Stimulated activated CD4-positive, alpha-beta T cell treated with anti-CD3 and anti-CD28 coated beads, Interleukin-1b, Interleukin-23, amount 100 ng/mL, for 24 hours (primary cell): ENCODE measurements at places on chromosomes 1 and 21.

- DNase-seq = no peak
These were observed 72.1 kb upstream of the SIM2 start for GRCh38 chr21:36626791-36627190.

- no peak for DNase-seq
These were observed 56.7 kb downstream of the ARHGAP29 start for GRCh38 chr1:94180650-94181049.

- no peak for DNase-seq
These were observed 64.7 kb downstream of the SGIP1 start for GRCh38 chr1:66598670-66599069.

DNA sequence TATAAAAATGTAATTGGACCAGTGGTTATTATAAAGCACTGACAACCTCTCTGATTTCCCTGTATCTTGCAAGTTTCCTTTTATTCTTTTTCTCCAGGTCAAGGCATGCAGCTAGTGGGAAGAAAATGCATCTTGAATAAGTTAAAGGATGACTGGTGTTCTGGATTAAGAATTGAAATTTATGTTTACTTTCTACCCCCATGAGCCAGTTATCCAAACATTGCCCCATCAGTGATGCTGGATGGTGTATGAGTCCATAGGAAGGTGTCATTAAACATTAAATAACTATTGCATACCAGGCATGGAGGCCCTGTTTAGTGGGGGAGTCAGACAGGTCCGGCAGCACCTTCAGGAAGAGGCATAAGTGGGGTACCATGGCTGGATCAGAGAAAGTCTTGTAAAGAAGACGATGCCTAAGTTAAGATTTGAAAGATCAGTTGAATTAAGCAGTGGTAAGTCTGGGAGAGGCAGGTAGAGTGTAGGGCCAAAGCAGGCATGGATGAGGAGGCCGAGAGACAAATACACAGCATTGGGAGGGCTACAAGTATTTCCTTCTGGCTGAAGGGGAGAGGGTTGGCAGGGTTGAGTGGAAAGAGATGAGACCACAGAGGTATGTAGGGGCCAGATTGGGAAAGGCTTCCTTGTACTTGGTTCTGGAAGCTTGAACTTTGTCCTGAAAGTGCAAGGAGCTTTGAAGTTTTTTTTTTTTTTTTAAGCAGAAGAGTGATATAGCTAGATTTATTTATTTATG is 5.7 kb downstream of the SZRD1 start:
- no peak for DNase-seq

DNA sequence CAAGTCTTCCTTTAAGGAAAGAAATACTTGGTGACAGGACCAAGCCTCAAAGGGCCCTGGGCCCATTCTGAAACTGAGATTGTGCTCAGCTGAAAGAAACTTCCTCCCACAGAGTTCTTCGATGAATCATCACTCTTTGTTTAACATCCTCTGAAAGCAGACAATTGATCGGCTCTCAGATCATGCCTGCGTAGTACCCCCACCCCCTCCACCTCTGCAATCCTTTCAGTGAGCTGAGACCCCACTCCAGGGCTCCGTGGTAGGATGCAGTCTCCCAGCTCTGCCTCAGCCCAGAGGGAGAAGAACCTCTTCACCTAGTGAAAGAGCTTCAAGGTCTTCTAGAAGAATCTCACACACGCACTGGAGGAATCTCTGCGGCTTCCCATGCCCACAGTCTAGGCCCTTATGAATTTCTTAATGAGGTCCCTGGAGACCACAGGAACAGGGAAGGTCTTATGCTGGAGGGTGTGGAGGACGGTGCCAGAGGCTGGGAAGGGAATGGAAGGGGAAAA is 104.9 kb upstream of the SOD1 start:
- DNase-seq = peak; percentile 6

GRCh38 chr1:226666164-226666506 is 72.9 kb downstream of the ITPKB start:
- no peak for DNase-seq

GRCh38 chr1:155005076-155006011 is 2.7 kb downstream of the ZBTB7B start:
- no peak for DNase-seq
